ENCODE measurements at places on chromosomes 6 and 20. TPM values are rescaled to one million over a fixed set of nuclear protein-coding genes. Genes with fewer than 3 reads are reported as not detected.

The ACSS1 gene
- 143 TPM for total RNA-seq

The LTB gene
- total RNA-seq: not detected

The SYCP2L gene
- 0.75 TPM for total RNA-seq

The COL9A1 gene
- 0.24 TPM for total RNA-seq

The RAB23 gene
- 10.8 TPM for total RNA-seq

The SDHAF4 gene
- 17.8 TPM for total RNA-seq

The HLA-F gene
- 27.2 TPM for total RNA-seq

DNA sequence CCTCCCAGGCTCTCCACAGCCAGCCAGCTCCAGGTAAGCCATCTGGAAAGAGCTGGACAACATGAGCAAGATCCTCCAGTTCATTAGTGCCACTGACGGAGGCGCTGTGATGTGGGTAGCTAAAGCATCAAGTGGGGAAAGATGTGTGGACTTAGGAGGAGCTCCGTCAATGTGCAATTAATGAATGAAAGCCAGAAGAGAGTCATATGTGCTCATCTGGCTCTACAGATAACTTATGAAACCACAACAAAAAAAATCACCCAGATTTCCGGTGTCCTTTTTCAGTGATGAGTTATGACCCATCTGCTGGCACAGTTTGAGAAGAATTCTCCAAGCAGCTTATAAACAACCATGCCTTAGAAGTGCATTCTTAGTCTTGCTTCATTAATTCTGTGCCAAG is 311.7 kb upstream of the PLCB4 start:
- no peak for DNase-seq

GRCh38 chr6:87700397-87701343 is 1.4 kb downstream of the AKIRIN2 start:
- DNase-seq: no peak

DNA sequence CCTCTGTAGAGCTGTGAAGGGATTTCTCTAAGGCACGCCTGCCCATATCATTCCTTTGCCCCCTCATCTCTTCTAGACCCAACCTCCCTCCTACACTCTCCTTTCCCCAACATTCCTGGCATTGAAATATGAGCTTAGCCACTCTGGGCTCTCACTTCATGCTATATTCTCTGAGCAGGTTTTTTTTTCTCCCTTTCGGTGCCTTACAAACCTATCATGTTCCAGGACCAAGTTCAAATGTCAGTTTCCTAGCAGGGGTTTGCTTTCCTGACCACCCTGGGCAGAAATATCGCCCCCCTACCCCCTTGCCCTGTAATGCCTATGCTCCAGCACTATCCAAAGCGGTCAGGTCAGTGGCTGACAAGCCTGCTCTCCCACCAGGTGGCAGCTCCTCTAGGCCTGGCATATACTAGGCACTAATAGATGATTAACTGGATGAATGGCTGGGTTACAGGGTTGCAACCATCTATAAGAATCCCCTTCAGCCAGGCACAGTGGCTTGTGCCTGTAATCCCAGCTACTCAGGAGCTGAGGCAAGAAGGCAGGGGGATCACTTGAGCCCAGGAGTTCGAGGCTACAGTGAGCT is 25.7 kb upstream of the AAR2 start:
- no peak for DNase-seq

- no peak for DNase-seq
These were observed 753.9 kb downstream of the COL12A1 start for GRCh38 chr6:74451953-74452352.

DNA sequence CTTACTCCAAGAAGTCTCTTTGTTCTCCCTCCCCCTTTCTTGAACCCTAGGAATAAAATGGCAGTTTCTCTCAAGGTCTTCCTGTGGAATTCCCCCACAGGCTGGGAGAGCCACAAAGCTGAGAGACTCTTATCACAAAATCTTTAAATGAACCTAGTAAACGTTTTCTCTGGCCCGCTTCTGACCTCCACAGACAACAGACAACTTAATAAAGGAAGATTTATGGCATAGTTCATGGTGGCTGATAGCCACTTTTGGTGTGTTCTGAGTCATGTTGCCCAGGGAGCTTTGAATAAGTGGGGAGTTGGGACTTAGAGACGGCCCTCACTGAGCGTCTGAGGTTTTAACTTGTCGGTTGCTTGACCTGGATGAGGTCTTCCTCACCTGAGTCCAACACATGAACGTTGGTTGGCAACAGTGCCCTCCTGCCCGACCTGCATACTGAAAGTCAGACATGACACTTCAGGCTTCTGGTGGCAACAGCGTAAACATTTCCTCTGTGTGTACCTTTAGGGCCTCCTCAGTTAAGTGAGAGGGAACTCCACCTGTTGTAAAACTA is 124.1 kb downstream of the FOXO3 start:
- DNase-seq: no peak

DNA sequence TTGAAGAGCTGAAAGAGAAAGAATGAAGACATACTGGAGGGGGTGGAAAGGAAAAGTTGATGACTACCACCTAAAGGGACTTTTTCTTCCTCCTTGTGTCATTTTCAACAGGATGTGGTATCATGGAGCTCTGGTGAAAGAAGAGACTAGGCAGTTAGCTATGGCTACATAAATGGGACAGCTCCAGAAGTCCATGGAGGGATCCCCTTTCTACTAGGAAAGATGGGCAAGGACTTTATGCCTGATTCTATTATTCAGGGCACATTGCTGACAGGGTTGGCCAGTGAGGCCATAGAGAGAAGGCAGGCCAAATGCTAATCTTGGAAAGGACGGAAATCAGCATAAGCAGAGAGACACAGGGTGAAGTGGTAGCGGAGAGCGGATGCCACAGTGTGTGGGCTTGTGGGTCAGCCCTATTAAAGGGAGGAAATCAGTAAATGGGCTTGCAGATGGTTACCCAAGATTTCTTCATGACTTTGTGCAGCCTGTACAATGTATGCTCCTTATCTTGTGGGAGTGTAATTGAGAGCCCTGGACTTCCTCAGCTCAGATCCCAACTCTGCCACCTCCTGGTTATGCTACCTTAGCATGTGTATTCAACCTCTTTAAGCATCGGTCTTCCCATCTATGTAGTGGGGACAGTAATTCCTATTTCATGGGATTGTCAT is 77.4 kb upstream of the TMEM170B start:
- DNase-seq: no peak

GRCh38 chr6:42467651-42468050 is 15.9 kb upstream of the TRERF1 start:
- no peak for DNase-seq

GRCh38 chr6:13515912-13516311 is 28.5 kb upstream of the GFOD1 start:
- no peak for DNase-seq

GRCh38 chr20:48800177-48800576 is 27.6 kb downstream of the PREX1 start:
- no peak for DNase-seq

GRCh38 chr6:33702345-33702977 is 9.0 kb downstream of the UQCC2 start:
- DNase-seq: no peak

- DNase-seq: no peak
These were observed 756.3 kb downstream of the BCKDHB start for GRCh38 chr6:80862756-80863155.

DNA sequence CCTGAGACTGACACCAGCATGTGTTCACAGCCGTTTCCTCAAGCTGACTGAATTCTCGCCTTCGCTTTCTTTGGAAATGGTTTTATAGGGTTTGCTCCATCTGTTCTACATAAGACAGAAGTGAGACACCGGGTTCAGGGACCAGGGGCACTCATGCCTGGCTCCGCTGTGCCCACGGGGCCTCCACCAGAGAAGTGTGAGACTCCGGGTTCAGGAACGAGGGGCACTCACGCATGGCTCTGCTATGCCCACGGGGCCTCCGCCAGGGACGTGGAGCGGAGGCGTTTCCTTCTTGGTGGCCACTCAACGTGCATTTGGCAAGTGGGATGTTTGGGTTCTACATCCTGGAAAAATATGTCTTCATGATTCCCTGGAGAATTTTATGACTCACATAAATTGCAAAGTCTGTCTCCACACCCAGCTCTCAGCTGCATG is 106.6 kb downstream of the RNASET2 start:
- DNase-seq: no peak

DNA sequence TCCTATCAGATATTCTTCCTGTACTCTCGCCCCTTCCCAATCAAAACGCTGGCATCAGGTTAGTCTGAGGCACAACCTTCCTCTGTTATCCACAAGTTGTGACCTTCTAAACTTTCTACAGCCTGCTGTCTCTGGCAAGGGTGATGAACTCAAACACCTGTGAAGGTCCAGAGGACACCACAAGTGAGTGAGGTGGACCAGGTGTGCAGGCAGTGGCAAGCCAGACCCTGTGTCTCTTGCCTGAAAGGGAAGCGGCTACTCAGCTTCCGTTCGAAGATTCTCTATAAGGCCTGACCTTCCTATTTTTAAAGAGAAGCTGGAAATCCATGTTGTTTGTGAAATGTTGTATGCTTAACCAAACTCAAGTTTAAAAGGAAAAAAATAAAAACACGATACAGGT is 36.8 kb downstream of the GCM1 start:
- no peak for DNase-seq

DNA sequence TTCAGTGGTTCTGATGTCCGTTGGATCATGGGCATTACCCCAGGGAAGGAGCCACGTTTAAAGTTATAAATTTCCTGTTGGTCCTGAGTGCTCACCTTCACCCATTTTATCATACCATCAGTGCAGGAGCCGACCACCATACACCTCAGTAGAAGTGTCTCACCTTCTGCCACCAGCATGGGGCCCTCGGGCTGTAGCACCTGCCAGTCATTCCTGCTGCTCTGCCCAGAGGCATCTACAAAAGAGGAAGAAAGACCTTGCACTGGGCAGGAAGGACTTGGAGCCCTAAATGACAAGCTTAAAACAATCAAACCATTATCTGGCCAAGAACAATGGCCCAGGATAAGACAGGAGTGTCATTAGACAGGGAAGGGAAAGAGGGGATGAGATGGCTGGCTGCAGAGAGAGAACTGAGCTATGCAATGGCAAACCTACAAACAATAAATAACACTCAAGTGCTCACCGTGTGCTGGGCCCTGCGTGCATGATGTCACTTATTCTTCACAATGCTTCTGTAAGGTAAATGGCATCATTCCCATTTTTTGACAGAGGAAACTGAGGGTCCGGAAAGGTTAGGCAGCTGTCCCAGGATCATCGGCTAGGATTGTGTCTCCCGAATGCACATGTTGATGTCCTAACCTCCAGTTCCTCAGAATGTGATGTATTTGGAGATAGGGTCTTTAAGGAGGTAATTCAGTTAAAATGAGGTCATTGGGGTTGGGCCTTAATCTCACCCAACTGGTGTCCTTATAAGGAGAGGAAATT is 11.2 kb downstream of the SIRPB2 start:
- DNase-seq: no peak
